GM12865 (cell line): ENCODE measurements at places on chromosomes 4 and X.

GRCh38 chrX:115030625-115031024, 13.2 kb upstream of the IL13RA2 start:
- peak; percentile 3 for DNase-seq

- DNase-seq = no peak
Observed at GRCh38 chr4:165761963-165762362, 111.1 kb upstream of the TLL1 start.

DNA sequence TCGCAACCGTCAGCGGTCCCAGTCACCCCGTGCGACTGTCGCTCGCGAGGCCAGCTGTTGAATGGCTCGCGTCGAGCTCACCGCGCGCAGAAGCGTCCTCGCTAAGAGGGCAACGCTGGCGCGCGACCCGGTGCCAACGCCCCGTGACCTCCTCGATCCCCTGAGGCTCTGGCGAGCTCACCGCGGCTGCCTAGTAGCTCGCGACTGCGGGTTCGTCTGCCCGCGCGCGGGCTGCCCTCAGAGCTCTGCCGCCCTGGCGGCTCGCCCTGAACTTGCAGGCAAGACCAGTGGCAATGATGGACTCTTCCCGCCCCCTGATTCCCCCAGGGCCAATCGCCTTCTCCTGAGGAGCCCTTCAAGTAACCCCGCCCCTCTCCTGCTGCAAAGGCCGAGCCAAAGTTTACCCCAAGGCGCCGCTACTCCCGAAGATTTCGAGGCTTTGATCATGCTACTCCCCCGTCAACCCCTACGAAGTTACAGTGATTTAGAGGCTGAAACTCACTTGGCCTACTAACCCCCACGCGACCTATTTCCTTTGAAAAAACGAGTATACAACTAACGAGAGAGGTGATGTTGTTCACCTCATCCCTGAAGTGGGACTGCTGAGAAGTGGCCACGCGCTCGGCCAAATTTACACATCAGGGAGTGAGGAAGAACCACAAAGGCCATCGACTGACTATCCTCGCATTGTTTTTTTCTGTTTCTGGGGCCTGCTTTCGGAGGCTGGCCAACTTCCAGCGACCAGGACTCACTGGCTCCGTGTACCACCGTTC, 37.5 kb downstream of the PGRMC1 start:
- peak; percentile 34 for DNase-seq

GRCh38 chr4:24896977-24897376, 15.9 kb downstream of the CCDC149 start:
- DNase-seq = no peak

GRCh38 chr4:40956721-40957255, 207.0 kb downstream of the NSUN7 start:
- DNase-seq = no peak

DNA sequence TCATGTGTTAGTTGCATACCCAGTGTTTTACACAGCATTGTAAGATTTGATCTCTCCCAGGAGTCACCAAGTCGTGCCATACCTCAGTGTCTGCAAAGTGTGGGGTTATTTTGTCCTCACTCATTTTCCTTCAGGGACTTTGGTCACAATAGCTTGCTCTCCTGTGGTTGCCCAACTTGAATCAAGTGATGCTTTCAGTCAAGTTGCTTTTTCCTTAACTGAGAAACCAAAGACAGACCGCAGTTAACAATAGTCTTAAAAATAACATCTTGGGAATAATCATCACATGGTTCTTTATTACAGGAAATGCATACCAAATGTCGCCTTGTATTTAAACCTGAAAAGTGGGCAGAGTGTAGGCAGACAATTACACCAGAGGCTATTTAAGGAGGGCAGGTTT, 44.5 kb upstream of the NDP start:
- no peak for DNase-seq

DNA sequence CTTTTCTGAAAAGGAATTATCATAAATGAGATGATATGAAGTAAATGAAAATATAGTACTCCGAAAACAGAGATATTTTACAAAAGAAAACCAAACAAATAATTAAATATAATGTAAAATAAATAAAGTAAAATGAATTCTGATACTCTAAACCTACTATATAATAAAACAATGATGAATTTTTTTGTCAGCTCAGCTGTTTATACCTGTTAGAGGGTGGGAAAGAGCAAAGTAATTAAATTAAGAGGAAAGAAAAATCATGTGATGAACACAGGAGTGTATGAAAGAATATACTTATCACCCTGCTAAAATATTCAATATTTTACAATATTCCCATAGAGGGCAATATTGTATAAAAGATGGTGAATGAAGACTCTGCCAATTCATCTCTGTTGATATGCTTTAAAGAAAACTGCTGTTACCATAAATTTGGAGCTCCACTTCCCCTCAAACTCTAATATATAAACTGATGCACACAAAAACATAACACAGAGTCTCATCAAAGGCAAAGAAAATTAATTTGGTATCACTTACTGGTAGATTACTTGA, 6.5 kb upstream of the NDST4 start:
- DNase-seq = no peak

DNA sequence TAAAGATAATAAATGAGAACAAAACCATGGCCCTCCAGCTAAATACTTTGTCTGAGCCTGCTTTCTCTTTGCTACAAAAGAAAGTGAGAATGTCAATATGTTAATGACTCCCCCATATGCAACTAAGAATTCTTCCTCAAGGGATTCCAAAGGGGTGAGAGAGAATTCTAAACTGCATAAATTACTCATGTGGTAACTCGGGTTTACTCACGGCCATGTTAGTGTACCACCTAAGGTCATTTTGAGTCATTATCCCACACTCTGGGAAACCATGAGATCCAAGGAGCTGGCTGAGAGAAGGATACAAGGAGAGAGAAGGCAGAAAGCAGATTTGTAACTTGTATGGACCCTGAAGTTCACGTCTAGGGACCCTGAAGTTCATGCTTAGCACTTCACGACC, 190.3 kb downstream of the DHX15 start:
- DNase-seq = no peak

- DNase-seq = no peak
Observed at GRCh38 chr4:89836897-89837384, at the start of gene SNCA. TSS of gene SNCA (minus strand) at chr4:89837161. CDS start at chr4:89835667, 1,494 bp downstream.

GRCh38 chr4:76028350-76028765, 5.1 kb upstream of the CXCL10 start:
- DNase-seq = no peak

- DNase-seq = no peak
Observed at GRCh38 chr4:75126058-75126457, 193.1 kb downstream of the PARM1 start.

- DNase-seq = no peak
Observed at GRCh38 chr4:8502836-8503585, 62.4 kb downstream of the TRMT44 start.

GRCh38 chrX:85017721-85018120, 14.0 kb downstream of the APOOL start:
- DNase-seq = no peak

GRCh38 chrX:104108955-104109354, 3.4 kb upstream of the ZCCHC18 start:
- DNase-seq = no peak

- no peak for DNase-seq
Observed at GRCh38 chrX:37701588-37701987, 16.0 kb downstream of the XK start.

- no peak for DNase-seq
Observed at GRCh38 chrX:21812628-21813027, 26.8 kb upstream of the MBTPS2 start.

DNA sequence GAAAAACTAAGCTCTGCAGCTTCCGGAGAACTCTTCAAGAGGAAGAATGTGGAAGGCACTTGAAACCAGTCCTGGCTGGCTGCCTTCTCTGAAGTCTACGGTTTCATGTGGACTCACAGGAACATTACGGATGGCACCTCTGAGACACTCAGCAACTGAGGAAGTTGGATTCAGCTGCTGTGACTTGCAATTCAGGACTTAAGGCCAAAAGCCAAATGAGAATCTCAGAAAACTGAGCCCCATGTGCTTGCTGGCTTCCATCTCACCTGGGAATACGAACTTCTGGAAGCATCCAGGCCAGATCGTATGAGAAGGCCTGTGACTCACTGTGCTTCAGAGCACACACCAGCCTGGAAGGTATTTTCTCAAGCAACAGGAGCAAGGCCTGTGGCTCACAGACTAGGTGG, 107.8 kb upstream of the GPC4 start:
- no peak for DNase-seq

GRCh38 chr4:98289375-98289774, 28.2 kb downstream of the RAP1GDS1 start:
- DNase-seq = peak; percentile 50

GRCh38 chr4:177802162-177802561, 359.9 kb upstream of the AGA start:
- no peak for DNase-seq

DNA sequence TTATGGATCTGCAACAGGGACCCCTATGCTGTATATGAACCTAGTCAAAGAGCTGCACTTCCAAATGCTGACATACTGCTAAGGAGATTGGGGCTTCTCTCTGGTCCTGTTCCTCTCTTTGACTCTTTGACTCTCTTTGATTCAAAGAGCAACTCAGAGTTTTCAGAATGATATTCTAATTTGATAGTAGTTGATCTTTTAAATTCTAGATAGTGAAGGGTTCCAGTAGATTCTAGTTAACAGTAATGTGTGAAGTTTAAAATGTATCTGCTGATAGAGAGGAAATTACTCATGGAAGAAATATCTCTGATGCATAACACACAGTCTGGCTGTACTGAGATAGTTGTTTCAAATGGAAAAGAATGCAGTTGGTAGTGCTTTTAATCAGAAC, 239.1 kb downstream of the RASL11B start:
- DNase-seq = no peak

DNA sequence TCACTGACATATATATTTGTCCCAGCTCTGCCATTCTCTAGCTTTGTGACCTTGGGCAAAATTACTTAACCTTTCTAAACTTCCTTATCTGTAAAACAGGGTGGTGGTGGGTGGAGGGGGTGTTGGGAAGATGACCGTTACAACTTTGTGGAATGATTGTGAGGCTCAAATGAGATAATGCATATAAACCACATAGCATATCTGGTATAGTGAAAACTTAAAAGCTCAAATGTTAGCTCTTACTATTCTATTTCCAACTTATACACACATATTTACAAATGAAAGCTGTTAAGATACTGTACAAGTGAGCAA, 52.9 kb upstream of the HPRT1 start:
- no peak for DNase-seq

DNA sequence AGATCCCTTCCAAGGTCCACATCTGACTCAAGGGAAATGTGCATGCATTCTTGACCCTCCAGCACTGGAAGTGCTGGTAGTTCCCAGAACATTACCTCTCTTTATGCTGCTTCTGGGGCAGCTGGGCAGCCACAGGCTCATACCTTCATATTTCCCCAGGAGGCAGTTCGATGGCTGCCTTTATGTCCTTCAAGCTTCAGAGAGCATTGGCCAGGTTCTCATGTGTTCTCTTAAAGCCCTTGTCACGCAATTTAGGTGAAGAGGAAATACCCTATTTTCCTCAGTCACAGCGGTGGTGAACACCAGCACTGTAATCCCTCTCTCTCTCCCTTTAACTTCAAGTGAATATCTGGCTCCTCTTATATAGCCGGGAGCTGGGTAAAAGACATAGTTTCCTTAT, 134.3 kb downstream of the MID1IP1 start:
- DNase-seq = peak; percentile 75

- no peak for DNase-seq
Observed at GRCh38 chrX:77967631-77968030, 1.8 kb downstream of the PGAM4 start.

DNA sequence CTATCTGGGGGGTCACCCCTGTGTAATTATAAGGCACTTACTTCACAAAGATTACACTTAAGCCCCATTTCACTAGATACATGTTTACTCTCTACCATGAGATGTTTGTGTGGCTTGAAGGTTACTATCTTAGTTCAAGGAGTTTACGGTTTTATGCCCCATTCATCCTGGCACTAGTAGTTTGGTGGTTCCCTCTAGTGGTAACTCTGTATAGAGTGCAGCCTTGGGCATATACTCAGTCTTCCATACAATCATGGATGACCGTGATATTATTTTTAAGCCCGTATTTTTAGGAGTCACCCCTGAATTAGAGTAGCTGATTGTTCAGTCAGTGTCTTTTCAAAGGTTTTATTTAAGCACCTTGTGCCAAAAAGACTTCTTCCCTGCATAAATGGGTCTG, 109.9 kb upstream of the FAM47C start:
- DNase-seq = peak; percentile 0

- DNase-seq = no peak
Observed at GRCh38 chr4:22597471-22597870, 81.6 kb upstream of the ADGRA3 start.

DNA sequence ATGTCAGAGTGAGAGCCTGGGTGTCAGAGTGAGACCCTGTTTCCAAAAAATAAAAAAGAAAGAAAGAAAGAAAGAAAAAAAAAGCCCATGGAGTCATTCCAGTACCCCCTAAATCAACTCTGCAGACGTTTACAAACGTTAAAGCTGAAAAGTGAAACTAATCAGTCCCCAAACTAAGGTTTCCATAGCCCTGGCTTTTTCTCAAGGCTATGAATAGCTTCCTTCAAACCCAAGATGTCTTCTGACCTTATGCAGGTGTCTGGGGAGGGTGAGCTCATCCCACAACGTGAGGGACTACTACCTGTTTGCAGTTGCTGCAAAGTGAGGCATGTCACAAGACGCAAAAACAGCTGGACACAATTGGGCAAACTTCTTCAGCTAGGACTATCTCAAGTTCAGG, 144.0 kb downstream of the SH3KBP1 start:
- DNase-seq = peak; percentile 86

- peak; percentile 5 for DNase-seq
Observed at GRCh38 chr4:128393101-128393704, 105.6 kb upstream of the PGRMC2 start.

GRCh38 chrX:16103625-16104024, 19.7 kb upstream of the GRPR start:
- peak; percentile 28 for DNase-seq

DNA sequence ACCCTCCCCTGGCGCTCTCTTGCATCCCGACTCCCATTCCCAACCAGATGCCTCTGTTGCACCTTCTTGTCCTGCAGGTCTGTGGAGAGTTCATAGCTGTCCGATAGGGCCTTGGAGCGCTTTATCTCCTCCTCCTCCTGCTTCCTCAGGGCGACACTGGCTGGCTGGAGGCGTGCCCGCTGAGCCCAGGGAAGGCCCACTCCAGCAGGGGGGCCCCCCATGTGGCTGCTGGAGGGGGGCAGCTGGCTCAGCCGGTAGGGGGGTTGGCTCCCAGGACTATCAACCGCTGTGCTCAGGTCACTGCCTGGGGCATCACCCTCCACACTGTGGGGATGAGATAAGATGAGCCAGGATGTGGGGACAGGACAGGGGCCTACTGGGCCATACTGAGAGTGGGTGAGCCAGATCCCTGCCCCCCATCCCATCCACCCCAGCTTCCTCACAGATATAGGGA, 25.6 kb downstream of the IQSEC2 start:
- DNase-seq = no peak
